Stimulated activated CD4-positive, alpha-beta T cell treated with anti-CD3 and anti-CD28 coated beads, Interleukin-2, amount 100 ng/mL, for 4 hours (primary cell): ENCODE measurements at places on chromosomes 12 and 14.
A peak's percentile ranks its signal among the peaks of the same experiment; 100 is the strongest.

DNA sequence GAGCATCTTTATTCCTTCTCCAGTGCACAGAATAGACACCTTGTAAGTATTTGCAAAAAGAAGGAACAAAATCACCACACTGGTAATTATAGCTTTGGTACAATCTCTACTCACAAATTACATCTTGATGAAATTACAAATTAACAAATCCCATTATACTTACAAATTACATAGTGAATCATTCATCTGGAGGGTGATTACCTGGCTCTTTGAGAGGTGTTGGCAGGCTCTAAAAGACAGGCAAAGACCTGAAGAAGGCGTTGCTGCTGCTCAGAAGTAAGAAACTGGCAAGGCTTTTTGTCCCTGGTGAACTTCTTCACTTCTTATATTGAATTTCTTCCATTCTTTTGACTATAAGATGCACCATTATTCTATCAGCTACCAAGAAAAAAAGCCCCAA, 21.7 kb upstream of the LMNTD1 start:
- no peak for DNase-seq

- no peak for DNase-seq
These were observed at the start of gene AICDA for GRCh38 chr12:8612629-8613028. Gene AICDA (minus strand): TSS chr12:8612859. CDS start chr12:8612767, 92 bp downstream.

GRCh38 chr12:108162207-108162606, 33.1 kb downstream of the WSCD2 start:
- no peak for DNase-seq

GRCh38 chr12:101655393-101655792, 42.0 kb upstream of the CHPT1 start:
- no peak for DNase-seq

GRCh38 chr14:61524211-61524806, 171.0 kb upstream of the HIF1A start:
- no peak for DNase-seq

- no peak for DNase-seq
These were observed 444.8 kb downstream of the ATP23 start for GRCh38 chr12:58386136-58386535.

DNA sequence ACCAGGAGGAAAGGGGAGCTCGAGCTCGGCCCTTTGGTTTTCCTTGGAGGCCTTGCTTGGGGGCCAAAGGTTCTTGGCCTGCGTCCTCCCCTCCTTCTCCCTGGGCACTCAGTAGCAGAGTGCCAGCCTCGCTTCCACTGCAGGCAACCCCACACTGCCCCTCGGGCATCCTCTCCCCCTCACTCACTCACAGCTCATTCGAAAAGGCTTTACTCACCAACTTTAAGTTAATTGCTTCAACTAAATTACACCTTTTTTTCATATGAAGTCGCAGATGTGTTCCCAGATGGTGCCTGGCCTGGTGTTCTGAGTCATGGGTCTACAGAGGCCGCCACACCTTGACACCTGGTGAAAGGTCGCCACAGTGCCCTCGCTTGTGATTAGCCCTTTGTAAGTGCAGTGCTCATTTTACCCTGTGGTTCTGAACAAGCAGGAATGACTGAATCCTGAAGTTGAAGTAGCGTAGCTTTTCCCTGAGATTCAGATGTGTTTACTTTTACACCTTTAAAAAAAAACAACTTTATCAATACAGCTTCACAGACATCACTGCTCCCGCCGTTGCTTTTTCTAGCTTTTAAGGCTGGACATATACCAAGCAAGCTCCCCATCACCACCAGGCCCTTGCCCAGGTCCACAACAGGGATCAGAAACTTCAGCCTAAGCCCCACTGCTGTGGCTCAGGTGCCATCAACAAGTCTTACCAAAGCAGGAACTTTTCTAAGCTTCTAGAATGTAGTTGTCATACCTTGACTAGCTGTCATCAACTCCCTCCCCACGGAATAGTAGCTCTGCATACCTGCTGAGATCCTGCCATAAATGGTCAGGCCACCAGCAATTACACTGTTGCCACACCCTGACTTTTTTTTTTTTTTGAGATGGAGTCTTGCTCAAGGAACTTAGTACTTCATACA, 20.3 kb upstream of the ADIPOR2 start:
- DNase-seq = no peak

GRCh38 chr12:53325511-53326061, 4.2 kb upstream of the AAAS start:
- no peak for DNase-seq

DNA sequence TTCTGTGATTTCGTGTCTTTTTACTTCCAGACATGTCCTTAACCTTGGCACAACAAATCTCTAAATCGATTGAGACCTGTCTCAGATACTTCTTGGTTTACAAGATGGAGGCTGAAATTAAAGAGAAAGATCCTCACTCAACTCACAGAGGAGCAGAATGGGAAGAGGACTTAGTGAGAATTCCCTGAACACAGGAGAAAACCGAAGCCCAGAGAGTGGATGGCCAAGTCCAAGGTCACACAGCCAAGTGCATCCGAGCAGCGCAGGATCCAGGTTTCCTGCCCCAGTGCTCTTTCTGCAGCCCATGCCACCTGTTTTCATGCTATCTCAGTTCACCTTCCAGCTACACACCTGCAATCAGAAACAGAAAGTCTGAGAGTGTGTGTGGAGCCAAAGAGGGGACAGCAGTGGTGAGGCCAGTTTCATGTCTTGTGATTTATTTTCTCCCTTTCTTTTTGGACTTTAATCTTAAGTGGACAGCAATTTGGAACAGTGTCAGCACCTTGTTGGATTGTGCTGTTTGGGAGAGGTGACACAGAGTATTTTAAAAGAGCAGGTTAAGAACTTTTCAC, 22.9 kb upstream of the TCL1B start:
- DNase-seq = no peak

- DNase-seq = no peak
These were observed 245.9 kb downstream of the EMP1 start for GRCh38 chr12:13442457-13442856.

DNA sequence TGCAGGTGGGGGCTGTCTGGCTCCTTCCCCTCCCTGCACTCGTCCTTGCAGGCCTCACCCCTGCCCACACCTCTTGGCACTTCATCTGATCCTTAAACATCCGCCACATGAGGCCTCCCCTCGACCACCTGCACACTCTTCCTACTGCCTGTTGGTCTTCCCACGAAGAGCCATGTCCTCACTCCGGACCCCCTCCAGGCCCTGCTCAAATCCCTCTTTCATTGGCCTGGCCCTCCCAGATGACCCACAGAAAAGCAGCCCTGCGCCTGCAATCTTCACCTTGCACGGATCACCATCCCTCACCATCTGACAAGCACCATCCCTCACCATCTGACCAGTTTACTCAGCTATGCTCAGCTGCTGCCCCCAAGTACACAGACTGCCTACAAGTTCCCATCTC, 193.6 kb downstream of the BCL11B start:
- no peak for DNase-seq

DNA sequence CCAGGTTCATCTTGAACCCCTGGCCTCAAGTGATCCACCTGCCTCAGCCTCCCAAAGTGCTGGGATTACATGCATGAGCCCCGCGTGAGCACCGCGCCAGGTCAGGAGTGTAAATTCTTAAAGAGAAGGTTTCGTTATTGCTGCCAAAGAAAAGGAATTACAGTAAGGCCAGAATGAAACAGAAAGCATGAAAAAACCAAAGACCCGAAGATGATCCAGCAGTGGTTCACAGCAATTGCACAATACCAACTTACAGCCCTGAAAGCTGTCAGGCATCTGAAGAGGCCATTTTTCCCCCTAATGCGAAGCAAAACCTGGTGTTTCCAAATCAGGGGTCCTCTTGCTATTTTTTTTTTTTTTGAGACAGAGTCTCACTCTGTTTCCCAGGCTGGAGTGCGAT, 10.3 kb downstream of the RBM23 start:
- DNase-seq = no peak

GRCh38 chr12:110074089-110074488, 25.8 kb upstream of the C12orf76 start:
- no peak for DNase-seq

DNA sequence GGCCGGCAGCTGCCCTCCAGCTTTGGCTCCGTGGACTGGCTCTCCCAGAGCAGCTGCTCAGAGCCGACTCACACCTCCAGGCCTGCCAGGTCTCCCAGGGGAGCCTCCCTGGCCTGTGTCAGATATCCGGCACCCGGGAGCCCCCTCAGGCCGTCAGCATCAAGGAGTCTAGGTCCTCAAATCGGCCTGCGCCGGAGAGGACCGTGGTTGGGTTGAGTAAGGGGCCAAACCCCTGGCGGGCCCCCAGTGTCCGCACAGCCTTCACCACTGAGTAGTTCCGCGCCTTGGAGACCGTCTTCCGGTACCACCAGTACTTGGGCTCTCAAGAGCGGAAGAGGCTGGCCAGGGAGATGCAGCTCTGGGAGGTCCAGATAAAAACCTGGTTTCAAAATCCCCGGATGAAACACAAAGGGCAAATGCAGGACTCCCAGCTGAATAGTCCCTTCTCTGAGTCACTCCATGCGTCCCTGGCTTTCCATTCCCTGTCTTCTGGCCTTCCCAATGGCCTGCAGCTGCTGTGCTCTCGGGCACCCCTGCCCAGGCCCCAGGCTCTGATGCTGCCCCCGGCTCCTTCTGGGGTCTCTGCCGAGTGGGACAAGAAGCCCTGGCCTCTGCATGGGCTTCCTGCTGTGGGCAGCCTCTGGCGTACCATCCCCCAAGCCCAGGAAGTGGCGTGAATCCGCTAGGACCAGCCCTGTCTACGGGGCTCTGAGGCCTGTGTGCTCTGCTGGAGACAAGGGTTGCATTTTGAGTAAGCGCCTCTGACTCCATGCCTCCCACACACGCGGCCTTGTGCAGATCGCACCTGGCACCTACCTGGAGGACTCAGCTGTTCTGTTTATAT, 245.1 kb upstream of the ATXN7L3B start:
- DNase-seq = no peak

DNA sequence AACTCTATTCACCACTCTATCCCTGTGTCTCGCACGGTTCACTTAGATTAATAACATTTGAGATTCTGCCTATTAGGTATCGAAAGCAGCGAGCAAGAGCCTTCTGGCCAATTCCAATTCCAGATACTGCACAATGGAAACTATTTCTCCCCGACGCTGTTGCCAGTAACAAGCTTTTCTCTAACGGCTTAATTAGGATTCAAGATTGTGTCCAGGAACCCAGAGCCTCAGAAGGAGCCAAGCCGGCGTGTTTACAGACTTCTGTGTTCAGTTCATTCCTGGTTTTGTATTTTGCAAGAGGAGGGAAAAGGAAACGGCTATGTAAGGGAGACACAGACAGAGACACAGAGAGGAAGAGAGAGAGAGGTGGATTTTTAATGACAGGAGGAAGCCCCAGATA, 185.6 kb downstream of the DICER1 start:
- DNase-seq = no peak

DNA sequence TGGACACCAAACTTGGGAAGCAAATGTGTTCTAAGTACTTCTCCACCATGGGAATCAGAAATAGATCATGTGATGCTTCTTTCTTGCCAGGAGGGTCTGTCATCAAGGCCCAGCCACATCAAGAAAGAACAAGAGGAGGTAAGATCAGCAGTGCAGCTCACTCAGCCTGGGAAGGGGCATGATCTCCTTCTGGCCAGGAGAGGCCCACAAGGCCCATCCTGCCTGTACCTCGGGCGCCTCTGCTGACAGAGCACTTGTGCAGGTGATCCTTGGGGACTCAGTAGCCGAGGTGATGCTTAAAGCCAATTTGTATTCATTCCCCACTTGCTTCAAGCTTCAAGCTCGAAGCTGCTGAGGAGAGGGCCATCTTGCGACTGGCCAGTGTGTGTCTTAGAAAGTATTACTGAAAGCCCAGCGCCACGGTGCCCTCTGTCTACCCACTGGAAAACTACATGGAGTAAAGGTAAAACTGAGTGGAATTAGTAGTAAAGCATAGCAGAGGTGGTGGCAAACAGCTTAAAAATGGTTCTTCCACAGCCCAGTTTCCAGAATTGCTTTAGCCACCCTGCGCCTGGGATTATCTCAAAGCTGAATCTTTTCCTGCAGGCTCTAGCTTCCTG, 26.2 kb downstream of the RTRAF start:
- DNase-seq = no peak

GRCh38 chr12:119486599-119487154, 106.9 kb upstream of the TMEM233 start:
- DNase-seq = no peak

DNA sequence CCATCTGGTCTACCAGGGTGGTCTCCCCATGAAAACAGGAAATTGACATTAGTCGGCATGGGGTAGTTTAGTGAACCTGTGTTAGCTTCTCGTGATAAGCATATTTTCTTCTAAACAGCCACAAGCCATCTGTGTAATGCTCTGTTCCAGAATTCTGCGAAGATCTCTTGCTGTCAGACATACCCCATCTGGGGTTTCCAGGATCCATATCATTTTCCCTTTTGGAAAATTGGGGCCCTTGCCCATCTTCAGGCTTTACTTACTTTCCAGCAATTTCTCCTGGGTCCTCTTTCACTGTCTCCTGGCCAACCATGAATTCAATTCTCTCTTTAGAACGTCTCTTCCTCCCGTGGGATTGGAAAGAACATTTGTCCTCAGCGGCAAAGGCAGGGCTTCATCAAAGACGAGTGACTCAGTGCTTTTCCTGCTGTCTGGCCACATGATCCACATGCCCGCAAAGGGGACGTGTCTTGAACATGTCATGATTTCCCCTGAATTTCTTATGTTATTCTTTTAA, 21.4 kb upstream of the NCOR2 start:
- peak; percentile 51 for DNase-seq

- DNase-seq = no peak
These were observed 37.4 kb upstream of the TMEM179 start for GRCh38 chr14:104641753-104642539.

GRCh38 chr12:94327809-94328208, 131.9 kb downstream of the CEP83 start:
- no peak for DNase-seq

DNA sequence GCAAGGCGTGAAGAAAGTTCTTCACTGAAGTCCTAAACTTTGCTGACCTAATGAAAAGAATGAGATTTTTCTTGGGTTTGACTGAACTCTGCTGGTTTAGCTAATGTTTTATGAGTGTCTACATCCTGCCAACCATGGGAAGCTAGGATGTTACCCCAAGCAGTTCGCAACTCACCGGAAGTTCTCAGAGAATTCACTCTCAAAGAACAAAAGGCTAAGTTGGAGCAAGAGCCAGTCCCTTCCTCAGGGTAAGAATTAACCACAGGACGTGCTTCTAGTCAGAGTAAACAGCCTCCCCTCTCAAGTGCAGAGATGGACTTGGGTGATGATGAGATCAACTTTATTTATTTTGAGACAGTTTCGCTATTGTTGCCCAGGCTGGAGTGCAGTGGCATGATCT, 37.3 kb downstream of the TCHP start:
- DNase-seq = no peak

GRCh38 chr14:65297744-65298143, 114.8 kb upstream of the FUT8 start:
- no peak for DNase-seq

GRCh38 chr12:92554158-92555073, 148.4 kb upstream of the PLEKHG7 start:
- DNase-seq = no peak

GRCh38 chr12:130331146-130331545, 6.5 kb upstream of the PIWIL1 start:
- DNase-seq = no peak

- DNase-seq = no peak
These were observed 2.4 kb downstream of the EAPP start for GRCh38 chr14:34536951-34537676.
